ENCODE measurements at places on chromosomes 2 and 18. TPM values are rescaled to one million over a fixed set of nuclear protein-coding genes. Genes with fewer than 3 reads are reported as not detected.
A peak's percentile ranks its signal among the peaks of the same experiment; 100 is the strongest.

GRCh38 chr2:109438146-109438545 is 175.6 kb downstream of the SEPTIN10 start:
- no peaks in the 10 kb centered on the region for H3K27me3 ChIP-seq
- no peak for DNase-seq
- no peaks in the 10 kb centered on the region for H3K4me1 ChIP-seq
- H3K36me3 ChIP-seq, result no peaks in the 10 kb centered on the region

DNA sequence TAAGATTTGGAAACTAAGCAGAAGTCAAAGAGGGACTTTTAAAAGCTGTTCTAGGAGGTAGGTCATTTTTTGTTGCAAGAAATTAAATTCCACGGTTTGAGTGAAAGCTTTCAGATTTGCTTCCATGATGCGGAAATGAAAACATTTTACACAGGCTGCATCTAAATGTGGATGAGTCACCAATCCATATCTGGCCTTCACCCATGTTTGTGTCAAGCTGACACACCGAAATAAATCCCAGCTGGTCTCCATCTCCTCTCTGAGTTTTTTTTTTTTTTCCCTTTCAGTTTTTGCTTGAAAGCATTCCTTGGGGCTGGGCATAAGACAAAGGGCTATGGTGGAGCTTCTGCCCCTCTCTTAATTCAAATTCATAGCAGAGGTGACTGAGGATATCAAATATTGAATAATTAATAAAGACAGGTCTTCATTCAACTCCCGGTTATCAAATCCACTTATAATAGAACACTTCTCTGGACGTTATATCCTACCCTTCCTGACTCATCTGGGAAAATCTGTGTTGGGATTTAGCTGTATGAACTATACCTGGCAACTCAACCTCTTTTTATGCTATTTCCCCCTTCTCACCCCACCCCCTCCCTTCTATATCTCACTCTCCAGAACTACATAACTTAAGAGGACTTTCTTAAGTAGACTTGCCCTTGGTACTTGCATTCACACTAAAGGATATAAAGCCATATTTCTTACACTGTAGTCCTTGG is 558.3 kb upstream of the GCFC2 start:
- peak overlapping the region; percentile 61 for H3K27ac ChIP-seq
- H3K4me3 ChIP-seq, result peak overlapping the region; percentile 26
- no peaks in the 10 kb centered on the region for H3K27me3 ChIP-seq
- peaks cover 25% of the 10 kb centered on the region for H3K4me1 ChIP-seq
- peak; percentile 91 for DNase-seq
- no peaks in the 10 kb centered on the region for H3K36me3 ChIP-seq

- no peak for DNase-seq
- H3K27ac ChIP-seq, result peak overlapping the region; percentile 98
- H3K4me1 ChIP-seq, result peaks cover 58% of the 10 kb centered on the region
- peak overlapping the region; percentile 62 for H3K4me3 ChIP-seq
These were observed 275 bp downstream of the HOXD8 start for GRCh38 chr2:176129813-176130146.

DNA sequence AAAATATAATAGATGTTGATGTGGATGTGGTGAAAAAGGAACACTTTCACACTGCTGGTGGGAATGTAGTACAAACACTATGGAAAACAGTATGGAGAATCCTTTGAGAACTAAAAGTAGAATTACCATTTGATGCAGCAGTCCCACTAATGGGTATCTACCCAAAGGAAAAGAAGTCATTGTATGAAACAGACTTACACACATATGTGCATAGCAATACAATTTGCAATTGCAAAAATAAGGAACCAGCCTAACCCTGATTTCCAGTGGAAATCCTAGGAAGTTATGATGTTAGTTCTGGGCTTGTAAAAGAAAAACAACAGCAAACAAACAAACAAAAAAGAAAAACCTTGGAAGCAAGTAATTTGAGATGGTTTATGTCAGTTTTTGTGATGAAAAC is 28.6 kb upstream of the CLASP1 start:
- H3K4me3 ChIP-seq, result no peak overlapping the region
- no peaks in the 10 kb centered on the region for H3K4me1 ChIP-seq
- DNase-seq, result no peak
- no peak overlapping the region for H3K27ac ChIP-seq
- no peaks in the 10 kb centered on the region for H3K36me3 ChIP-seq

- no peak for DNase-seq
- no peak overlapping the region for H3K4me3 ChIP-seq
- no peak overlapping the region for H3K27ac ChIP-seq
- no peaks in the 10 kb centered on the region for H3K27me3 ChIP-seq
These were observed 3.0 kb upstream of the CEP68 start for GRCh38 chr2:65053199-65053598.

SPDYA gene
- total RNA-seq, result 1.2 TPM

- DNase-seq, result no peak
- H3K27ac ChIP-seq, result no peak overlapping the region
- H3K27me3 ChIP-seq, result no peaks in the 10 kb centered on the region
- H3K36me3 ChIP-seq, result no peaks in the 10 kb centered on the region
- peaks cover 7% of the 10 kb centered on the region for H3K4me1 ChIP-seq
These were observed 160.9 kb downstream of the NEDD4L start for GRCh38 chr18:58204776-58205442.

GRCh38 chr2:208266553-208266893 is 468 bp downstream of the PIKFYVE start:
- peaks cover 3% of the 10 kb centered on the region for H3K36me3 ChIP-seq
- H3K4me3 ChIP-seq, result peak overlapping the region; percentile 86
- peaks cover 17% of the 10 kb centered on the region for H3K4me1 ChIP-seq
- no peak for DNase-seq
- H3K27me3 ChIP-seq, result no peaks in the 10 kb centered on the region

DNA sequence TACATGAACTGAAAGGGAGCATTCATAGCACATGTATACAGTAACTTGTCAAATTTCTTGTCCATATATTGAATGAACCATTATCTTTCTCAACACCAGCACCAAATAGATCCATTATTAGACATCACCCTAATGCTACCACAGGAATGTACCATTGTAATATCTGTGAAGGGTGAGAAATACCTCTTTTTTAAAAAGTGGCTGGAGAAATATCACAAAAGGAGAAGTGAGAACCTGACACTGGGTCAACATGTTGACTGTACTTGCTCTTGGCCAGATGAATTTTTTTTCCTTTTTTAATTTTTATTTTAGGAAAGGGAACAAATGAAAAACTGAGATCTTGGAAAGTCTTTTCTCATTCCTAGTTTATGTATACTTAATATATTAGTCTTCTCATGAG is 63.5 kb downstream of the CAVIN2 start:
- no peaks in the 10 kb centered on the region for H3K36me3 ChIP-seq
- no peak overlapping the region for H3K4me3 ChIP-seq
- H3K4me1 ChIP-seq, result no peaks in the 10 kb centered on the region
- H3K27ac ChIP-seq, result no peak overlapping the region

HYCC2 gene
- 15.5 TPM for total RNA-seq

KLHL14 gene
- total RNA-seq, result 1.3 TPM

DNA sequence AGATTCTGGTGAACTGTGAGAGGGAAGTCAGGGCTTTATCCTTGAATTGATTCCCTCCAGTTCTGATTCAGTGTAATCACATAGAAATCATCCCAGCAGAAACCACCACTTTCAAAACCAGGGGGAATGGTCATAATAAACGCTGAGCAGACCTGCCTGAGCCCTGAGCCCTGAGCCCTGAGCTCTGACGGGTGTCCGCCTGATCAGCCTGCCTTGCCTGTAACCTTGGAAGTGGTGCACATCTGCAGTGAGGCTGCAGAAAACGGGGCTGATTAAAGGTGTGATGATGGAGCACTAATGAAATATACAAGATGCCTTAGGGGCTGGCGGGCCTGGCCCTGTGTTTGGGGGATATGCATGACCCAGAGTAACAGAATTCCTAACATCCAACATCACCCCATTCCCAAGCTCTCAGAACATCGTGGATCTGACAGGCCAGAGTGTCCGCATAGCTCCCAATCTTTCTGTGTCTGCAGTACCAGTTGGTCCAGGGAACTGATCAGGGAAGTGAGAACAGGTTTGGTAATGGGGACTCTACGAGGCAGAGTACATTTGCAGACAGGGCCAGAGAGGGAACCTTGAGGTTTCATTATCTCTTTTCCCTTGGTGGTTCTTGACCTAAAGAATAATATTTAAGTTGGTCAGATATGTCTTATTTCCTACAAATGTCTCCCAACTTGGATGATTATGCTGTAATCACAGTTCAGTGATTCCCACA is 37.8 kb downstream of the KCTD18 start:
- no peak overlapping the region for H3K4me3 ChIP-seq
- H3K27me3 ChIP-seq, result no peaks in the 10 kb centered on the region
- DNase-seq, result no peak
- H3K36me3 ChIP-seq, result no peaks in the 10 kb centered on the region

TLX2 gene
- total RNA-seq, result not detected

GRCh38 chr2:119028327-119029174 is 86.6 kb downstream of the MARCO start:
- no peak overlapping the region for H3K4me3 ChIP-seq
- DNase-seq, result peak; percentile 46
- H3K27me3 ChIP-seq, result peaks cover 5% of the 10 kb centered on the region
- no peaks in the 10 kb centered on the region for H3K36me3 ChIP-seq
- H3K4me1 ChIP-seq, result no peaks in the 10 kb centered on the region

TSHZ1 gene
- 1.8 TPM for total RNA-seq

RASGRP3 gene
- not detected for total RNA-seq

GRCh38 chr2:216799873-216800431 is 59.9 kb downstream of the TNP1 start:
- H3K27ac ChIP-seq, result no peak overlapping the region
- DNase-seq, result no peak
- H3K4me3 ChIP-seq, result no peak overlapping the region

- H3K27ac ChIP-seq, result no peak overlapping the region
- peaks cover 7% of the 10 kb centered on the region for H3K4me1 ChIP-seq
- DNase-seq, result no peak
- H3K4me3 ChIP-seq, result no peak overlapping the region
- no peaks in the 10 kb centered on the region for H3K27me3 ChIP-seq
These were observed 218.0 kb upstream of the COPS8 start for GRCh38 chr2:236867441-236868260.
